Gastroesophageal sphincter (tissue), 4 donors: ENCODE measurements at places on chromosomes 5 and 9. TPM values are rescaled to one million over a fixed set of nuclear protein-coding genes. Genes with fewer than 3 reads are reported as not detected.

DNA sequence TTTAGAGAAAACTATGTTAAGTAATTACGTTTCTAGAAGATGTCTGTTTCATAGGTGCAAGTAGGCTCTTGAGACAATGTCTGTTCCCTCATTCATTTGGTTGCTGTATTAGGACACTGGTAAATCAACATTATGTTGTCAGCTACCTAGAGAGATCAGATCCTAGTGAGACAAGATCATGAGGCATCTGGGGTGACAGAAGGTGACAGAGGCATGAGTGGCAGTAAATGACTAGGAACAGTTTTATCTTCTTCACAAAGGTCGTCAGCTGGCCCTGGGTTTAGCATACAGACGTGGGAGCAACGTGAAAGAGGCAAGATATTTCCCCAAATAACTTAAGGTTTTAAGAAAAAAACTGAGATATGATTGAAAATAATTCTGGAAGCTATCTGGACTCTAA lies 1926.3 kb upstream of the WWC1 start:
- ATAC-seq: no peak

GRCh38 chr9:8845808-8846207 lies 1046.2 kb upstream of the DMAC1 start:
- ATAC-seq: no peak

DNA sequence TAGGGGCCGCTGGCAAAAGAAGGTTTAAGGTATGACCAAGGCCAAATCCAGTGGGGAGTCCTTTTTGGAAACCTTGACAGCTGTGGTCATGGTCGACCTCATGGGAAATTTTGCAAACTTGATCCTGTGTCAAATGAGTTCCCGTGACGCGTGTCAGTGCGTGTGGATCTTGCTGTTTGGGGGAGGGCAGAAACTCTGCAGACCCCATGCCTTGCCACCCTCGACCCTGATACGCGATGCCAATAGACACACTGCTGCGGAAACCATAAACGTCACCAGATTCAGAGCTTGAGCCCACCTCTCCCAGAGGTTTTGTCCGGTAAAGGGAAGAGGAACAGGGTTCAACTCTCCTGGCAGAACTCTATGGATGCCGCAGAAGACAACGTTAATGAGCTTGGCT lies 104.7 kb downstream of the ADAMTS2 start:
- no peak for ATAC-seq

GRCh38 chr5:23027830-23028229 lies 174.7 kb upstream of the CDH12 start:
- ATAC-seq: no peak

- ATAC-seq: peak; percentile 66
Observed at GRCh38 chr5:157476702-157477408, 16.8 kb downstream of the NIPAL4 start.

DNA sequence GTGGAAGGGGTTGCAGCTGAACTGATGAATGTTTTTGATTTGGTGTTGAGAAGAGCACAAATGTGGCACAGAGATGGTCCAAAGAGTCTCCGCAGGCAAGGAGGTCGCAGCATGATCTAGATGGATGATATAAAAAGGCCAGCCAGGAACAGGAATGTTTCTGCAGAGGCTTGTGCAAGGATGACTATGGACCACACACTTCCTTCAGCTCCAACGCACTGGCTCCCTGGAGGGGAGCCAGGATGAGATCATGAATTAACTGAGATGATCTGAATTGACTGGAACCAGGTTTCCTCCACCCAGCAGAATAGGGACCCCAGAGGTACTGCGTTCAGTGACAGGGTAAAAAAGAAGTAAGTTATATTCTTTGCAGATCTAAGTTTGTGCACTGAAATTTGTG lies 89.0 kb downstream of the ARSB start:
- ATAC-seq: peak; percentile 55

GRCh38 chr9:76414661-76415060 lies 20.4 kb upstream of the RFK start:
- no peak for ATAC-seq

DNA sequence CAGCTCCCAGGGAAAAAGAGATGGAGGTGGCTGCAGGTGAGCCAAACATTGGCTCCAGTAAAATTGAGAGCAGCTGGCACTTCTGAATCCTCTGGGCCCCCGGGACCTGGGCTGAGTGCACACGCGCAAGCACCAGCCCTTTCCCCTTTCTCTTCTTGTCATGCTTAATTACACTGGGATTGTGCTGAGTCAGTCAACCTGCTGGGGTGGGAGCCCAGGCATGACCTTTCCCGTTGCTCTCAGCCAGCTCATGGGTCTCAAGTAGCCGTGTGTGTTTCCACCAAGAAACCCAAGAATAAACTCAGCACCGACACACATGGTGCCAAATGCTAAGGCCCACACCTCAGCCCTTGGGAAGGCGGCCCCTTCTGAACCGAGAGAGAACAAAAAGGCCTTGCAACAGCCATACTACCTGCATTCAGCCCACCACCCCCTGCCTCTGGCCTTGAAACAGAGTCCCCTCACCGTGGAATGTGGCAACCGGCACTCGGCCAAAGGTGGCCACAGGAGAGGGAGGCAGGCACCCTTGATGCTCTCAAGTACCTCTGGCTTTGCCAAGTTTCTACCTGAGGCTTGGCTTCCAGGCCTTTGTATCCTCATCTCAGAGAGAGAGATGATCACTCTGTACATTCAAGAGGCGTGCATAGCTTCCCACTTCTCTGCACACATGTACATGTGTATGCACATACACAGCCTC lies 28.1 kb downstream of the SLIT3 start:
- ATAC-seq: no peak

- no peak for ATAC-seq
Observed at GRCh38 chr5:102595332-102595731, 96.5 kb upstream of the SLCO6A1 start.

- no peak for ATAC-seq
Observed at GRCh38 chr9:136784249-136784996, 6.7 kb upstream of the TMEM141 start.

GRCh38 chr5:22965960-22966359 lies 112.8 kb upstream of the CDH12 start:
- ATAC-seq: no peak

DNA sequence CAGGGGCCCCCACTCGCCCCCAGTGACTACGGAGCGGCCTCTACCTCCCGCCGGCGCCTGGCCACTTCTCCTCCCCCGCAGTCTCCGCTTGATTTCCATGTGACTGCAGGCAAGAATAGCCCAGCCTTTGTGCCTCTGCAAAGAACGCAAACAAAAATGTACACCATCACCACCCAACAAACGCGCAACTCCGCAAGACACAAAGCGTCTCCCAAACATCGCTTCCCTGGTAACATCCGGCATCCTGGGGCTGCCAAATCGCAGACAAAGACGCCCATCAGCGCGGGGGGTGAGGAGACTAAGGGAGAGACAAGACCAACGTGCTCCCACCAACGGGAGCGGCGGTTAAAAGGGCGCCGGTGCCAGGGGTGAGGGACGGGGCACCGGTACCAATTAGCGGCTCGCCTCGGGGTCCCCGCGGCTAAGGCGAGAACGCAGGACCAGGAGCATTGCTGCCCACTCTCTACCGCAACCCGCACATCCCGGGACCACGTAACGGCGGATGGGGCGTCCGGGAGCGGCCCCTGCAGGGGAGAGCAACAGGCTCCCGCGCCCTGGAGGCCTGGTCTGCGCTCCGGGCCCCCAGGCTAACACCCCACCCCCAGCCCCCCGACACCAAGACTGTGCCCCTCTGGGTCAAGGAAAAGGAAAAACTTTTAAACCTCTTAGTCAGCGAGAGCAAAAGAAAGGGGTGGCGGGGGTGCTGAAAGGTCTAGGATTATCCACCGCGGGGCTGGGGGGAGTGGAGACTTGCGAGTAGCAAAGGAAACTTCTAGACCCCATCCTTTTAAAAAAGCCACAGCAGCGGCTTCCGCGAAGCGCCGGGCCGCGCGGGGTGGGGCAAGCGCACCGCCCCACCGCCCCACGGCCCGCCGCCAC lies 885 bp downstream of the MPDZ start:
- ATAC-seq: peak; percentile 60

- no peak for ATAC-seq
Observed at GRCh38 chr5:78490709-78491485, 130.5 kb downstream of the SCAMP1 start.

DNA sequence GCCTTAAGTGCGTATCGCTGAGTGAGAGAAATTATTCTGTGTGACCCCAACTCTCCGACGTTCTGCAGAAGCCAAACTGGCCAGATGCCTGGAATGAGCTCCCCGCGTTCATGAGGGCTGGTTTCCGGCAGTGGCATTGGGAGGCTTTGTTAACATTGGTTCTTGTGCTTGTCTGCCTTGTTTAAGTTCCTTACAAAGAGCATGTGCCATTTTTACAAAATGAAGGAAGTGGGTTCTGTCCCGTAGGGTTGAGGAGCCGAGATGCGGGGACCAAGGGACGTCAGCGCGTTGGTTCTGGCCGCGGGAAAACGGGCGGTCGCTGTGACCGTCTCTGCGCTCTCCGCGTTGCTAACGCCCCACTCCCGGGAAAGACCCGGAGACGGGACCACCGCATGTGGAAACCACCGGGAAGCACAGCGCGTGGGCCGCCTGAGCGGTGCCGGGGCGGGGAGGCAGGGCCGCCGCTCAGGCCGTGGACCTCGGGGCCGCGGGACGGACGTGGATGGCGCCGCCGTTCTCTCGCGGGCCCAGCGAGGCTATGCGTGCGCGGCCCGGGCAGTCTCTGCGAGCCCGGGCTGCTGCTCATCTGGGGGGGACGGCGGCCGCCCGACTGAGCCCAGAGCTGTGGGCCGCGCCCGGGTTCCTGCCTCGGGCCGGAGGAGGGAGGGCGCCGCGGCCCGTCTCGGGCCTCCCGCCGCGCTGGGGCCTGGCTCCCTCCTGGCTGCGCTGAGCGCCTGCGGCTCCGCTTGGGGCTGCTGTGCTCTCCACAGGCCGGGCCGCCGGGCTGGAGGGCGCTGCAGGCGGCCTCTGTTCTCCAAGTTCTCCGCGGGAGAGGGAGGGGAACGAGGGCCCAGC lies 13.4 kb downstream of the RABL6 start:
- peak; percentile 69 for ATAC-seq

DNA sequence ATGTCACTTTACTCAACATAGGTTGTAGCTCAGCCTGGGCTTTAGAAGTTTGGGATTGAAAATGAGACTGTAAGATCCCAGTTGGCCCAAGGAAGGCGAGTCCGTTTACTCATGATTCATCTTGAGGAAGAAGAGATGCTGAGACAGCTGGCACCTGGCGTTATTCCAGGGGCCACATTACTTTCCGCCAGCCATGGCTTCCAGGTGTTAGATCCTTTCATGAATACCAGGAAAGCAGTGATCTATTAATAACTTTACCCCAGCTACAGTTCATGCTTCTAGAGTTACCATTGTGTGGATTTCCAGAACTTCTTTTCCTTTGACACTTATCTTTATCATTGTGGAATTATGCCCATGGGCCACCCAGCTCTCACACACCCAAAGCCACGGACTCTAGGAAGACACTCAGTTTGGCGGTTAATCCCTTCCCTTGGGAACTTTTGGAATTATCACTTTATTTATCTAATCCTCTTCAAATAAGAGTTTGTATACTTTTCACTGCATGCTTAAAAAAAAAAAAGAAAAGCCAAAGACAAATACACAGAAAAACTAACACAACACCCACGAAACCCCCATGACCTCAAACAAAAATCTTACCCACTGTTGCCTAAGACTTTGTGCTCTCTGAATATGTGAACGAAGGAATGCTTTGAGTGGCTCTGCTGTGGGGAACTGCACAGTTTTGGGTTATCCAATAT lies 26.9 kb downstream of the RAI14 start:
- no peak for ATAC-seq

The RGP1 gene
- total RNA-seq: 25.2 TPM
